ENCODE measurements at places on chromosomes 11 and 22. TPM values are rescaled to one million over a fixed set of nuclear protein-coding genes. Genes with fewer than 3 reads are reported as not detected.

SCARF2 gene
- 14.9 TPM for total RNA-seq

DSCAML1 gene
- not detected for total RNA-seq

RGL4 gene
- not detected for total RNA-seq

FAM227A gene
- 2.9 TPM for total RNA-seq

IGSF9B gene
- total RNA-seq, result 0.91 TPM

STK33 gene
- 1.6 TPM for total RNA-seq

BIK gene
- 1.1 TPM for total RNA-seq

KDM4E gene
- total RNA-seq, result not detected

DEUP1 gene
- not detected for total RNA-seq

FLRT1 gene
- not detected for total RNA-seq

SLC22A8 gene
- not detected for total RNA-seq

WNT11 gene
- 0.65 TPM for total RNA-seq
